ENCODE measurements at places on chromosomes 13 and 19.

DNA sequence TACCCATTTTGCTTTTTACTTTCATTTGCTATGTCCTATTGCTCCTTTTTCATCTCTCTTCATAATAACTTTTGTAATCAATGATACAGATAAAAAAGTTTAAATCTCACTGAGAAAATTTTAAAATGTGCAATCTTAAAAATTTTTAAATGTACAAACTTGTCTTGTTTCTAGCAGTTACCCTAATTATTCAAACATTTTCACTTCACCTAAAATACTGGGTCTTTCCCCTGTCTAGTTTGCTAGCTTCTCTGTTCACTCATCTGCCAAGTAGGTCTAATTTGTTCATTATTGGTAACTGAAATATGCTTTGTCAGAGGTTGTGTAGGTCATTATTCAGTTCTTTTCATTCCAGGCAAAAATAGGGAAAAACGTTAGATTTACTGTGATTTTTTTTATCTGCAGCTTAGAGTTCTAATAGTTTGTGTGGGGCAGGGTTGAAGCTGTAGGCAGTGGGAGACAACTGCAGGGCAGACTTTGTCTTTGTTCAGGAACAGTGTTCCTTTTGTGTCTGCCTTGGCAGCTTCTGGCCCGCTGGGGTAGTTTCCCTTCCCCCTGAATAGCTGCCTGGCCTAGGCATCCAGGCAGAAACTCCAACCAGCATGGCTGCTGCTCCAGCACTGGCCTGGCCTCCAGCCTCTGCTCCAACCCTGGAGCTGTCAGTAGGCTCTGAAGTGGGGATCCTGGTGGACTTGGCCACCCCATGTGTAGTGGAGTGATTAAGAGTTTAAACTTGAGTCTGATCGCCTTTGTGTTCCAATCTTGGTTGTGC lies 48.5 kb downstream of the WDFY2 start:
- no peak for DNase-seq

GRCh38 chr19:35224681-35225571 lies 3.6 kb downstream of the FAM187B start:
- no peak for DNase-seq

GRCh38 chr13:29709407-29710069 lies 114.0 kb upstream of the SLC7A1 start:
- no peak for DNase-seq

DNA sequence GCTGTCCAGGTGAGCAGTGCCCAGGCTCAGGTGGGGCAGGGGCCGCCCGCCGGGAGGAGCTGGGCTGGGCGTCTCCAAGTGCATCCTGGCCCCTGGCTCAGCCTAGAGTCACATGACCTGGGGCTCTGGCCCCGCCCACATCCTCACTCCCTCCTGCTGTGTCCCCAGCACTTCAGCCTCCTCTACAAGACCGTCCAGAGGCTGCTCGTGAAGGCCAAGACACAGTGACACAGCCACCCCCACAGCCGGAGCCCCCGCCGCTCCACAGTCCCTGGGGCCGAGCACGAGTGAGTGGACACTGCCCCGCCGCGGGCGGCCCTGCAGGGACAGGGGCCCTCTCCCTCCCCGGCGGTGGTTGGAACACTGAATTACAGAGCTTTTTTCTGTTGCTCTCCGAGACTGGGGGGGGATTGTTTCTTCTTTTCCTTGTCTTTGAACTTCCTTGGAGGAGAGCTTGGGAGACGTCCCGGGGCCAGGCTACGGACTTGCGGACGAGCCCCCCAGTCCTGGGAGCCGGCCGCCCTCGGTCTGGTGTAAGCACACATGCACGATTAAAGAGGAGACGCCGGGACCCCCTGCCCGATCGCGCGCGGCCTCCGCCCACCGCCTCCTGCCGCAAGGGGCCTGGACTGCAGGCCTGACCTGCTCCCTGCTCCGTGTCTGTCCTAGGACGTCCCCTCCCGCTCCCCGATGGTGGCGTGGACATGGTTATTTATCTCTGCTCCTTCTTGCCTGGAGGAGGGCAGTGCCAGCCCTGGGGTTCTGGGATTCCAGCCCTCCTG lies 16.8 kb upstream of the CELF5 start:
- no peak for DNase-seq

- DNase-seq: no peak
Measured at GRCh38 chr19:29809795-29810503, 1.8 kb upstream of the CCNE1 start.

- no peak for DNase-seq
Measured at GRCh38 chr19:44260343-44260681, 626 bp downstream of the ZNF233 start.

DNA sequence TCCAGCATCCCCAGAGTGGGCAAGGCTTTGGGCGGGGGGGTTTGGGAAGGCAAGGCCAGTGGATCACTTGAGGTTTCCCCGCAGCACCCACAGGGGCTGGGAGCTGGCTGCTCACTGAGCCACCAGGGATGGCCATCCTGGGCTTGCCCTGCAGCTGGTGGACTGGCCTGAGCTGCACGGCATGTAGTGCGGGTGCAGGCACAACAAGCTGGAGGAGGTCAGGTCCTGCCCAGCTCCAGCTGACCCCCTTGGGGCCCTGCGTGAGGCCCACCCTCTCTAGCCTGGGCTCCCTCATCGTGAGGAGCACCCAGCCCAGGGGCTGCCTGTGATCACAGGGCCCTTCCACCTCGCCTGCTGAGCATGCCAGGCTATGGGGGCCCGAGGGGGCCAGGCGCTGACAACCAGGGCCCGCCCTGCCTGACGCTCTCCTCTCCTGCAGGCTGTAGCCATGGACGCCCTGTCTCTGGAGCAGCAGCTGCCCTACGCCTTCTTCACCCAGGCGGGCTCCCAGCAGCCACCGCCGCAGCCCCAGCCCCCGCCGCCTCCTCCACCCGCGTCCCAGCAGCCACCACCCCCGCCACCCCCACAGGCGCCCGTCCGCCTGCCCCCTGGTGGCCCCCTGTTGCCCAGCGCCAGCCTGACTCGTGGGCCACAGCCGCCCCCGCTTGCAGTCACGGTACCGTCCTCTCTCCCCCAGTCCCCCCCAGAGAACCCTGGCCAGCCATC lies 22.9 kb downstream of the COMP start:
- DNase-seq: no peak

- peak; percentile 97 for DNase-seq
Measured at GRCh38 chr19:17555480-17555928, at the start of gene COLGALT1. Gene COLGALT1, plus strand, starts transcription at chr19:17555649. Its CDS starts 65 bp downstream, at chr19:17555714.

GRCh38 chr13:59728896-59729545 lies 434.7 kb downstream of the DIAPH3 start:
- DNase-seq: no peak

GRCh38 chr13:63567031-63567430 lies 2151.4 kb upstream of the PCDH20 start:
- no peak for DNase-seq

GRCh38 chr19:35176181-35176570 lies 21.6 kb downstream of the FXYD5 start:
- DNase-seq: no peak

GRCh38 chr13:106772006-106772601 lies 204.2 kb upstream of the ARGLU1 start:
- no peak for DNase-seq

- DNase-seq: no peak
Measured at GRCh38 chr13:69474011-69474685, 633.5 kb upstream of the ATXN8OS start.

DNA sequence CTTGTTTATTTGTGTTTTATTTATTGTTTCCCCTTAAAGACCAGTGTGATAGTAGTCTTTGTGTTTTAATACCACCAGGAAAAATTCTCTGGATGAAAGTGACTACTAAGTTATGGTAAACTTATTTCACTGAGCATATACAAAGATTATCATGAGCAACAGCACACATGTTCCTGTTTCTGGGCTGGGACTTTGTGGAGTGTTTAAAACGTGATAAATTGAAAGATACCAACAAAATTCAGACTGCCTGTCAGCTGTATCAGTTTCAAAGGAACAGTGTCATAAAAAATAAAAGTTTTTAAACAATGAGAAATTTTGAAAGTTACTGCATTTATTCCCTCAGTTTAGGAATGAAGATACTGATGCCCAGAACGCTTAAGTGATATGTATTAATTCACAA lies 259.4 kb downstream of the DACH1 start:
- no peak for DNase-seq

GRCh38 chr13:92743992-92744391 lies 482.6 kb upstream of the GPC6 start:
- no peak for DNase-seq

DNA sequence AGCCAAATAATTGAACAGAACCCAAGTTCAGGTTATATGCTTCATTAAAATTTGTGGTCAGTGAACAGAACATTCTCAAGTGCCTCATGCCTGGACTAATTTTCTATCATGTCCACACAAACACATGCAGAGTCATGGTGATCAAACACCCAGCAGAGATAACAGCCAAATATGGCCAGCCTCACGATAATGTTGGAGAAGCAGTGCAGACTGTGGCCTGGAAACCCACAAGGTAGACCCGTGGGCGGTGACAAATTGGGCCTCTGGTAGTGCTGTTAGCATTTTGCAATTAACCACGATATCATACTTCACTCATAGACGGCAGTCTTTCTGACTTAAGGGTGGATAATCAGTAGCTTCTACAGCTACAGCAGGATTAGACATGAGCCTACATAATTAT lies 35.0 kb upstream of the VWA8 start:
- DNase-seq: no peak

DNA sequence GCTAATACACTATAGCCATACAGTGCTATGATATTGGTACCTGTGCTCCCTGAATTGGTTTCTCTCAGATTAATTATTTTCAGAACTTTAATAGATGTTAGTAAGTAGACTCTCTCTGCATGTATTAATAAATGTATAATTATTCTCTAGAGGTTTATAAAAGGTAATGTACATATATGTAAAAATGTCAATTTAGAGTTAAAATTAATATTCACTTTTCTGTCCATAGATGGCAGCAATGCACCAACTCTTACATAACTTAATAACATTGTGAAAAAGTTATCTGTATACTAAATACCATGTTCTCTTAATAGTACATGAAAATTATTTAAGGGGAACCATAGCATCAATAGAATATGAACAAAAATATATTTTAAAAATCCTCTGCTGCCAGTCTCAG lies 515.0 kb upstream of the KLHL1 start:
- no peak for DNase-seq

GRCh38 chr13:49649244-49649962 lies 21.1 kb downstream of the ARL11 start:
- no peak for DNase-seq

DNA sequence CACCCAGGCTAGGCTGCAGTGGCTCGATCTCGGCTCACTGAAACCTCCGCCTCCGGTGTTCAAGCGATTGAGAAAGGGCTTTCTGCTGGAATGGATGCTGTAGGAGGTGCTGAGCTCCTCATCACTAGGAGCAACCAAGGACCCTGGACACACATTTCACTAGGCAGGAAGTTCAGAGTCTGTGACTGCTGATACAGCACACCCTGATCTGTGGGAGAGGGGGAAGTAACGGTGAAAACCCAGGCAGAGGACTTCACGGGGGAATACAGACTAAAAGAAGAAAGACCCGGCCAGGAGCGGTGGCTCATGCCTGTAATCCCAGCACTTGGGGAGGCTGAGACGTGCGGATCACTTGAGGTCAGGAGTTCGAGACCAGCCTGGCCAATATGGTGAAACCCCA lies 11.9 kb upstream of the NOTCH3 start:
- DNase-seq: no peak

DNA sequence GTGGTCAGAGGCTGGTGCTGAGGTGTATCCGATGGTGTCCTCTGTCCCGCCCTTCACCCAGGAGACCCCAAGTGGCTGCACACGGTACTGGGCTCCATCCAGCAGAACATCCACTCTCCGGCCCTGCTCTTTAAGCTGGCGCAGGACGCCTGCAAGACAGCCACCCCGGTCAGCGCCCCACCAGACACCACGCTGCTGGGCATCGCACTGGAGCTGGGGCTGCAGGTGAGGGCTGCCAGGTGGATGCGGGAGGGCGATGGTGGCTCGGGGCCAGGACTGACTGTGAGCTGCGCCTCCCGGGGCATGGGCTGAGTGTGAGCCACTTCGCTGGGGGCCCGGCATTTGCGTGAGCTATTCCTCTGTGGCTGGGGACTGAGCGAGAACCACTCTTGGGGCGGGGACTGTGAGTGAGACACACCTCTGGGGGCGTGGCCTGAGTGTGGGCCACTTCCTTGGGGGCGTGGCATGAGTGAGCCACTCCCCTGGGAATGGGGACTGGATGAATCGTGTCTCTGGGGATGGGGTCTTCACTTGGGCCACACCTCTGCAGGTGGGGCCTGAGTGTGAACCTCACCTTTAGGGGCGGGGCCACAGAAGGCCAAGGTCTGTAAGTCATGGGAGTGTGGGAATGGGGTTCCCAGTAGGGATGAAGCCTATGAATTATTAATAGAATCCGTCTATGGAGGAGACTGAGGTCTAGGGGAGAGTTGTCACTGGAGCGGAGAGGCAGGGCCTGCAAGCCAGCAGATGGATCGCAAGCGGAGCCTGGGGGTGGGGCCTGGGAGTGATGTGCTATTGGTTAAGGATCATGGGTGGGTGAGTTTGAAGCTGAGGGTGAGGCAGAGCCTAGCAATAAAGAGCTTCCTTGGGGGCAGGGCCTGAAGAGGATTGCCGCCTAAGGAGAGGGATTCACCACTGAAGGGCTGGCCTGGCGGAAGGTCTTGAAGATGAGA lies 30.5 kb downstream of the ZSWIM4 start:
- DNase-seq: no peak

DNA sequence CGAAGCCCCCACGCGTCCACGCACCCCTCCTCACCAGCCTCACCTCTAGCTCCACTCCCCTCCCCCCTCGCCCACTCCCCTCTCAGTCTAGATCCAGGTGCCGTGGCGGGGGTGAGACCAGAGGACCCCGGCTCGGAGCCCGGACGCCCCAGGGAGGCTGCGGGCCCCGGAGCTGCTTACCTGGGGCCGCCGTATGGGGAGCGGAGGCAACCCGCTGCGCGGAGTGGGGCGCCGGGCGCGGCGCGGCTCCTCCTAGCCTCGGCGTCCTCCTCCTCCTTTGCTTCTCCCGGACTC lies 353 bp downstream of the ENOX1 start:
- DNase-seq: no peak

DNA sequence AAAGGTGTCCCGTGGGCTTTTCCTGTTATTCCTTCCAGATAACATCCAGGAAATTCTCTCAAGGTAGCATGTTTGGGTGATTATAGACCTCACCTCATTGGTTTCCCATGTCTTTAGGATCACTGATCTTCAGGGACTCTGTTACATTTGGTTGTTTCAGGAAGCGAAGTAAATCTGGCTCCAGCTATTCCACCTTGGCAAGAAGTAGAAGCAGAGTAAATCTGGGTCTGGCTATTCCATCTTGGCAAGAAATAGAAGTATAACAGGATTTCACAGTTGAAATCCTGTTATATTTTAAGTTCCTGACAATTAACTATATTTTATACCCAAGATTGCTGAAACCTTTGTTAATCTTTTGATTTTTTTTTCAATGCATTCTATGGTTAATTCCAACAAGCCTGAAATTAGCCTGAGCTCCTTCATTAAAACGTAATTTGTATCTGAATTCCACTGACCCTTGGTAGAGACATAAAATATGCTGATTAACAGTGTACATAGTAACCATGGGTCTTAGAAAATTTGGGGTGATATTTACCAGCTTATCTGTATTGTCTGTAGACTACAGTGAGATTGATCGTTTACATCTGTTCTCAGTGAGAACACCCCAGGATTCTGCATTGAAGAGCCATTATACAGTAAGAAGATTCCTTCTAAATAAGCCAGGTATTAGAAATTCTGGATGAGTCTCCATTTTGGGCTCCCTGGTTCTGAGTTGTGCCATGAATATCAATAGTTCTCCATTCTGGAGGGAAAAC lies 267.6 kb upstream of the SLITRK6 start:
- DNase-seq: no peak

Data from T-cell (primary cell).